T follicular helper cell (primary cell): ENCODE measurements at places on chromosomes 3 and 15.

- no peak for DNase-seq
Observed at GRCh38 chr3:189927975-189928895, 192.5 kb downstream of the P3H2 start.

GRCh38 chr15:63191895-63192618 is 2.7 kb downstream of the RAB8B start:
- DNase-seq, result peak; percentile 55

GRCh38 chr15:63238796-63239195 is 38.6 kb upstream of the APH1B start:
- no peak for DNase-seq

DNA sequence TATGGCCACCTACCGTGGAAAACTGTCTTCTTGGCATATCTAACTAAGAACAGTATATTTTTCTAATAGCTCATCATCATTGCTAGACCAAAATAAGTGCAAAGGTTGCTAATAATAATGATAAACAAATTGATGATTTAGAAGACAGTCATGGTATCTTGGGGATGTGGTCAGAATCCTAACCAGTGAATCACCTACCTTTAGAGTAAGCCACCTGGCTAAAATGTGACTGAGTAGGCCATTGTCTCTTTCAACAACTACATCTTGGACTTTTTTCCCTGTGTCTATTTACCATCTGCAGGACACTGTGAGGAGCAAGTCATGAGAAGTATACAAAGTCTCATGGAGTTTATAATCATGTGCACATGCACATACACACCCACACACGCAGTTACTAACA is 273.5 kb upstream of the SEMA6D start:
- DNase-seq, result no peak

DNA sequence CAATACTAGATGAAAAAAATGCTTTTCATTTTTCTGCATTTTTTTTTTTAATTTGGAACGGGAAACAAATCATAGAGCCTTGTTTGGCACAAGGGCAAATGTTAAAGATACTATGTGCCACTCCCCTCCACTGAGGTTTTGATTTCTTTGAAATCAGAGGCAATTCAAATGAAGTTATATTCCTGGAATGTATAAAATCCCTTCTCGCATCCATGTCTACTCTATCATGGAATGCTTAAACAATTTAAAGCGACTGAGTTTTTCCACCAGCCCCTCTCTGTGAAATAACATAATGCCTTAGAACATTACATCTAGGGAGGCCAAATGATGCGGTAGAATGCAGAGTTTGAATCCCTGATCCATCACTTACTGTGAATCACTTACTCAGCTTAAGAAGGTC is 69.7 kb downstream of the FMN1 start:
- DNase-seq, result no peak

DNA sequence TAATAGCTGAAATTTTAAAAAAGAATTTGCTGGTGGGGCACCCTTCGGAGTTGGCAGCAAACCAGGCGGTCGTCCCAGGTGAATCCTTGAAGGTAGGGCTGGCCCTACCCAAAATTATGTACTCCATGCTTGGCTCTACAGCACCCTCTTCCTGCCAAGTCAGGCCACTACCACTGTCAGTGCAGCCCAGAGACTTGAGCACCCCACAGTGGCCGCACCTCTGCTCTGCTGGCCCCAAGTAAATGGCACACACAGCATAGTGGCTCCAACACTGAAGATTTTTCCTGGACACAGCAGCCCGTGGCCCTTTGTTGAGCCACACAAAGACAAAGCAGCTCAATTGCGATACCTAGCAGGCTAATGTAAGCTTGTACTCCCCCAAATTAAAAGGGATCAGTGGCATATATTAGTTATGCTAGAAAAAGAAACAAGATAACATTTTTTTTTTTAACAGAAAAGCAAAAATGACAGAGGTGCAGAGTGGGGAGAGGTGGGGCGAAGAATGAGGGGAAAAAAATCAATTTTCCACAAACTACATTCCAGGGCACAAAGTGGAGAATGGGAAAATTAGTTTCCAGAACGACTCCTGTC is 250.5 kb downstream of the UACA start:
- peak; percentile 32 for DNase-seq

GRCh38 chr3:194995334-194995733 is 275.6 kb downstream of the XXYLT1 start:
- DNase-seq, result no peak

GRCh38 chr3:64176461-64176996 is 48.7 kb downstream of the PRICKLE2 start:
- DNase-seq, result no peak

DNA sequence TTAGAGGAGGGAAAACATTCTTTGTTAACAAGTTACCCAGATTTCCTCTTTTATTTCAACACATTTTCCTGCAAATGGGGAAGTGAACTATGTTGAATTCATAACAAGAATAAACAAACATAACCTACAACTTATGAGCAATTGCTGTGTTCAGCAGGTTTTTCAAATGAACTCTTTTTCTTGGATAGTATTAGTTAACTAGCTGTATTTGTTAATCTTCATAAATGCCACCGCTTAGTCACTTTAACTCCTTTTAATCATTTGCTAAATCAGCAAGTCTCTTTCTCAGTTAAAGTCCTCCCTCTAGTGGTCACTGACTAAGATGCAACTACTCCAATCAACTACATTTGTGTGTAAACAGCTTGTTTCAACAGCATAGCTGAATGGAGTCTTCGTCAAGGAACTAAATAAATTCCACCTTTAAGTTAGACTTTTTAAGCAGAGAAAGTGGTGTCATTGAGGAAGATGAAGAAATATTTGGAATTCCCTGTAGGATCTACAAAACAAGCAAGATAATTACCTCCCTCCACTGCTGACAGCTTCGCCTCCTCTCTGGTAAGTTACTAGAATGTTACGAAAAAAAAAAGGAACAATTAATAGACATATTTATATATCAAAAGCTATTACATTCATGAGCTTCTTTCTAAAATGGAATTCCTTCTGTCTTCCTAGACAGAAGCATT is 1122.0 kb downstream of the ROBO1 start:
- no peak for DNase-seq

DNA sequence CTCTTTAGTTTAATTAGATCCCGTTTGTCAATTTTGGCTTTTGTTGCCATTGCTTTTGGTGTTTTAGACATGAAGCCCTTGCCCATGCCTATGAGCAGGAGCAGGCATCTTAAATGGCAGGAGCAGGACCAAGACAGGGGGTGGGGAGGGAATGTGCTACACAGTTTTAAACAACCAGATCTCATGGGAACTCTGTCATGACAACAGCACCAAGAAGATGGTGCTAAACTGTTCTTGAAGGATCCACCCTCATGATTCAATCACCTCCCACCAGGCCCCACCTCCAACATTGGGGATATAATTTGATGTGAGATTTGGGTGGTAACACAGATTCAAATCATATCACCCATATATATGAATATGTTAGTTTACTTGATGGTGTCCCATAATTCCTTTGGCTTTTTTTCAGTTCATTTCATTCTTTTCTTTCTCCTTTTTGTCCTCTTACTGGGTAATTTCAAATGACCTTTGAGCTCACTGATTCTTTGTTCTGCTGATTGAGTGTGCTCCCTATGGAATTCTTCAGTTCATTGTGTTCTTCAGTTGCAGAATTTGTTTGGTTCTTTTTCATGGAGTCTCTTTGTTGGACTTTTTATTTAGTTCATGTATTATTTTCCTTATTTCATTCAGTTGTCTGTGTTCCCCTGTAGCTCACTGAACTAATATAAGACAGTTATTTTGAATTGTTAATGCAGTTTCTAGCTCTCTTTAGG is 62.6 kb downstream of the DOCK3 start:
- DNase-seq, result no peak

- no peak for DNase-seq
Observed at GRCh38 chr3:100880845-100881244, 112.4 kb downstream of the ABI3BP start.

GRCh38 chr3:77682162-77682561 is 642.3 kb downstream of the ROBO2 start:
- no peak for DNase-seq

GRCh38 chr3:127252446-127252845 is 35.4 kb downstream of the PRR20G start:
- DNase-seq, result no peak

DNA sequence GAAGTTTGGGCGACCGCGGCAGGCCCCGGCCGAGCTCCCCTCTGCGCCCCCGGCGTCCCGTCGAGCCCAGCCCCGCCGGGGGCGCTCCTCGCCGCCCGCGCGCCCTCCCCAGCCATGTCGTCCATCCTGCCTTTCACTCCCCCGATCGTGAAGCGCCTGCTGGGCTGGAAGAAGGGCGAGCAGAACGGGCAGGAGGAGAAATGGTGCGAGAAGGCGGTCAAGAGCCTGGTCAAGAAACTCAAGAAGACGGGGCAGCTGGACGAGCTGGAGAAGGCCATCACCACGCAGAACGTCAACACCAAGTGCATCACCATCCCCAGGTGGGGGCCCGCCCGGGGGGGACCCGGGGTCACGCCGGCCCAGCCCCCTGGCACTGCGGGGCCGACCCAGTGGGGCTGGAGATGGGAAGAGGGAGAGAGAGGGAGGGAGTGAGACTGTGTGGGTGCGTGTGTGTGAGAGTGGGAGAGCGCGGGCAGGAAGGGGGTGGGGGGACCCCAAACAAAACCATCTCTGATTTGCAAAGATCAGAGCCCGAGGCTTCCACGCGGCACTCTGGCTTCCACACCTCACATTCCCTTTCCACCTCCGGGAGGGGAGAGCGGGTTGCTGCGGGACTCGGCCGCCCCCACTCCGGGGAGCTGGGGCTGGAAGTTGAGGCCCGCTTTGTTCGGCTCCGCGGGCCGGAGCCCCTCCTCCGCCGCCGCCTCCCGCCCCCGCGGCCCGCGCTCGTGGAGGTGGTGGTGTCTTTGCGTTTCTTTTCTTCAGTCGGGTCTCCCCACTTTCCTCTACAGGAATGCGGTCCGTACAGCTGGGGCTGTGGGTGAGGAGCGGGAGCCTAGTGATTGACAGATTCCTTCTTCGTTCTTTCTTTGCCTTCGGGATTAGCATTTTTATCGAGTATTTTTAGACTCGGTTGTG is 898 bp downstream of the SMAD3 start:
- no peak for DNase-seq

- no peak for DNase-seq
Observed at GRCh38 chr3:158651192-158651591, 6.9 kb downstream of the GFM1 start.

DNA sequence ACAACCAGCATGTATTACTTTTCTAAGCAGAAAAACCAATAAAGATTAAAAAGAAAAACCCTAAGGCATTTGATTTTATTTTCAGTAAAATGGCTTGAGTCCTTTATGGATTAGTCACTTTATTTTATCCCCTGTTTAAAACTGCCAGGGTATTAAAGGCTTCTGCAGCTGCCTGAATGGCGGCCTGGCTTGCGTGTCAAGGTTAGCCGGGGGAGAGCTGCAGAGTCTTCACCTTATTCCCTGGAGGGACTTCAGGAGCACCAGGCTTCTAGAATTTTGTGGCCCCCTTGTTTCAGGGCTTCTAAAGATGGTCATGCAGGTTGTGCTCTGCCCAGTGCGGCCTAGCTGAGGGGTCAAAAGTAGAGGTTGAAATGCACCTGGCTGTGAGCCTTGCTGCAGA is 58.0 kb upstream of the ICE2 start:
- no peak for DNase-seq

DNA sequence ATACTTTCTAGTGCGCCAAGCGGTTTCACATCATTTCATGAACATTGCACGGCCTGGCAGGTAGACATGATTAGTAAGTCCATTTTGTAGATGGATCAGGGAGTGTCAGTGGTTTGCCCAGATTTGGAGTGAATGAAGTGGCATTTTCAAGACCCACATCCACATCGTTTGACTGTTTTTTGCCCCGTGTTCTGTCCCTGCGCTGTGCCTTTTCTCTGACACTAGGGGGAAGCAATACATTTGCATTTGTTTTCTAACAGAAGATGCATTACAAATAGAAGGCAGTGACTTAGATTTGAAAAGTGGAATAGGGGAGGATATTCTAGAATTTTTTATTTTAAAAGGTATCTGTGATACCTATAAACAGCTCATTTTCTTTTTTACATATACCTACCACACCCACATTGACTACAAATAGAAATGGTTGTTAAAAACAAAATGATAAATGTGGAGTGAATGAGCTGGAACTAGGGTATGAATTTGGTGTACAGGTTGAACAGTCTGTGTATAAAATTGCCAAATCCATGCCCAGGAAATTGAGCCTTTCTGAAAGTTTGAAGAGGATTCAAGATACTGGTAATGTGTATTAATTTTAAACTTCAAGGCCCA is 98.0 kb downstream of the USP13 start:
- DNase-seq, result no peak

- DNase-seq, result no peak
Observed at GRCh38 chr15:35850284-35850683, 304.3 kb upstream of the DPH6 start.

- DNase-seq, result no peak
Observed at GRCh38 chr3:8972639-8973038, 9.4 kb upstream of the RAD18 start.
